ENCODE measurements at places on chromosomes 13 and 19.

- DNase-seq = no peak
Measured at GRCh38 chr13:113607889-113608635, 23.5 kb downstream of the TFDP1 start.

DNA sequence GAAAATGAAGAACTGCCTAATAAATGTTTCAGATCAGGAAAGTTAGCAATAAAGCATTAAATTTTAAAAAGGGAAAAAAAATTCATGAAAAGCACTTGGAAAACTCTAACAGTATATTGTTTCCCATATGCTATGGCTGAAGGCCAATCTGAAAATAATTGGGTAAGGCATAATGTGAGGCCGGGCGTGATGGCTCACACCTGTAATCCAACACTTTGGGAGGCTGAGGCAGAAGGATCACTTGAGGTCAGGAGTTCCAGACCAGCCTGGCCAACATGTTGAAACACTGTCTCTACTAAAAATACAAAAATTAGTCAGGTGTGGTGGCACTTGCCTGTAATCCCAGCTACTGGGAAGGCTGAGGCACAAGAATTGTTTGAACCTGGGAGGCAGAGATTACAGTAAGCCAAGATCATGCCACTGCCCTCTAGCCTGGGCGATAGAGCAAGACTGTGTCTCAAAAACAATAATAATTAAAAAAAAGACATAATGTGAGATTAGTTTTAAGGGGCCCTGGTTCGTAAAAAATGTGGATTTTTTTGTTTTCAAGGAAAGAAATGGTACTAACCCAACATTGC lies 15.2 kb downstream of the INTS6 start:
- DNase-seq = no peak

GRCh38 chr19:45667620-45668341 lies at the start of gene GIPR:
Gene GIPR, plus strand, starts transcription at chr19:45668221. Its CDS starts 1,300 bp downstream, at chr19:45669521.
- DNase-seq = peak; percentile 27

GRCh38 chr13:23687614-23688013 lies 117.4 kb downstream of the TNFRSF19 start:
- no peak for DNase-seq

GRCh38 chr19:16319481-16319880 lies 5.1 kb upstream of the KLF2 start:
- DNase-seq = no peak

DNA sequence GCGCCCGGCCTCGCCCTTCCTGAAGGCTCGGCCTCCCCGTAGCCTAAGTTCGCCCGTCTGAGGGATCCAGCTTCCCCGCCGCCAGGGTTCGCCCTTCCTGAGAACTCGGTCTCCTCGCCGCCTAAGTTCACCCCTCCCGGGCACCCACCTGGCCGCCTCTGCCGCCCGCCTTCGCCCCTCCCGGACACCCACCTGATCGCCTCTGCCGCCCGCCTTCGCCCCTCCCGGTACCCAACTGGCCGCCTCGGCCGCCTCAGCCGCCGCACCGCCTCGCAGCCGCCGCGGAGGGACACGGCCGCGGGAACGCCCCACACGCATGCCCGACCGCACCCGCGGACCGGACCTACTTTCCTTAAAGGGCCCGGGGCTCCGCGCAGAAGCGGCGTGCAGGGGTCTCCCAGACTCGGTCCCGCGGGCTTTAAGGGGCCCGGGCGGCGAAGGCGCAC lies at the start of gene MOB3A:
MOB3A (minus strand) TSS at position 293 of the 446 bp plus-strand sequence. CDS start 17,766 bp downstream, outside the sequence.
- DNase-seq = peak; percentile 81

GRCh38 chr13:113806104-113806471 lies 47.1 kb downstream of the TMEM255B start:
- DNase-seq = no peak

- no peak for DNase-seq
Measured at GRCh38 chr13:99963816-99964339, 7.7 kb downstream of the ZIC5 start.

- DNase-seq = no peak
Measured at GRCh38 chr19:36252047-36252446, 37.1 kb downstream of the ZNF146 start.

DNA sequence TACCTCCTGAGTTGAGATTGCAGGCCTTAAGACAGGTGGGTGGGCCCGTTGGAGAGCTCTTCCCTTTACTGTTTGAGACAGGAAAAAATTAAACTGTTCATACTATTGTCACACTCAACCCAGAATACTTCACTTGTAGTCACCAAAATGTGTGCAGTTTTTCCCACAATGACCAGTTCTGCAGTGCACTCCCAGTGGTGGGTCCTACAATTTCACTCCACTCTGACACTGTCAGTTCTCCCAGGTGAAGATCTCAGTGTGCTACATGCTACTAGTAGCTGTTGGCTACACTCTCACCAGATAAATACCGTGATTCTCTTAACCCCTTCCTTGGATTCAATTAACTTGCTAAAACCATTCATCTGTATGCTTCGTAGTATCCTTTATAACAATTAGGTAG lies 2.9 kb downstream of the ZNF665 start:
- no peak for DNase-seq

- no peak for DNase-seq
Measured at GRCh38 chr19:38360839-38361631, 13.3 kb upstream of the PSMD8 start.

DNA sequence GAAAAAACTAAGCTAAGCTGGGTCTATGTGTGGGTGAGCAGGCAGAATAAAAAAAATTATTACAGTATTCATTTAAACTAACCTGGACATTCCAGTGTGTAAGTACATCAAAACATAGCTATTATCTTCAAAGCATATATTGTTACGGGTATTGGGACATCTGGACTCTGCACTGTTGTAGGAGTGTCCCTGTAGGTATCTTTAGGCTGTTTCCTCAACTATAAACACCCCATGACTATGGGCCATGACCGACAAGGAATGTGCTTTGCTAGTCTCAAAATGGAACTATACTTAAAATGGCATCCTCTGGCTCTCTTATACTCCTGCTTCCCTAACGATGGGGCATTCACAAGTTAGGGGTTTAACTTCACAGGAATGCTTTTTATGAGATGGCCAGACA lies 3.4 kb downstream of the SCGB2B2 start:
- no peak for DNase-seq

DNA sequence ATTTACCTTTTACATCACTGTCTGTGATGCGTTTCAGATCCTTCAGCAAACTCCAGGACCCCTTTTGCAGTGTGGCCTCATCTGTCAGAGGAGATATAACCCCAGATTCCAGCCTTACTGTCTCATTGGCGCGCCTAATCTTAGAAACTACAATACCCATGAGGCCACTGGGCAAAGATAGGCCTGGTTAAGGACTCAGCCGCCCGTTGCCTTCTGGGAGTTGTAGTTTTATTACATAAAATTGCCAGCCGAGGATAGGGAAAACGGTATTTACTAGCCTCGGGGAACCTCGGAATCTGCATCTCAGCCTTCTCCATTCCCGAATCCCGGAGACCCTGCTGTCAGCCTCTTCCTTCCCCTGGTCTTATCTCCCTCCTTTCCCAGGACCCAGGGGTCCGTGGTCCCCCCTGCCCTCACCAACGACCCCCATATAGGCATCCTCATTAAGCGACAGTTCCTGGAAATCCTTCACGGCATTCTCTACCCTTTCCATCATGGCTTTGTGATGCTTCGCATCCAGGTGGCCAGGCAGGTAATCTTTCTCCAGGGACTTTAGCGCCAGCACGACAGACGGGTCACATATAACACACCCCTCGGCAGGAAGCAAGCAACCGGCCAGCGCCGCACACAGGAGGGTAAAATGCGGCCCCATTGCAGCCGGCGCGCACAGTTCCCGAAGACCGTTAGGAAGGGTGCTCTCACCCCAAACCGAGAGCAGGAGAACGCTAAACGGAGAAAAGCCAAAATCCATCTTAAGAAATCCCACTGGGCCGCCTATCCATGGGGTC lies 1.3 kb downstream of the IZUMO1 start:
- peak; percentile 6 for DNase-seq

DNA sequence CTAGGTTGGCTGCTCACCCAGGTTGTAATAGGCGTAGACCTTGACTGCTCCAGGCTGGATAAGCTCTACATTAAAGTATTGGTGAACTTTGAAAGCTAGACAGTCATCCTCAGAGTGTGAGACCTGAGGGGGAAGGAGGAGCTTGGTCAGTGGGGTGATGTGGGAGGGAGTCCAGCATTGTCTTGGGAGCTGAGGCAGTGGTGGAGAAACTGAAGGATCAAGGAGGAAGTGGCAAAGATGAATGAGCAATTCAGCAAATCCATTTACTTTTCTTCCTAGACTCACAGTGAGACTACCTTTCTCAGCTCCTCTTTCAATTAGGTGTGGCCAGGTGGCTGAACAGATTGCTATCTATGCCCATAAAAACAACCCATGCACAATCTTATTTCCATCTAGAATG lies 10.2 kb upstream of the TNFSF14 start:
- DNase-seq = no peak

- DNase-seq = no peak
Measured at GRCh38 chr19:38194061-38194701, 29.8 kb downstream of the DPF1 start.

GRCh38 chr13:113452466-113452865 lies 822 bp downstream of the ADPRHL1 start:
- DNase-seq = no peak

- no peak for DNase-seq
Measured at GRCh38 chr13:67355812-67356476, 125.8 kb upstream of the PCDH9 start.

DNA sequence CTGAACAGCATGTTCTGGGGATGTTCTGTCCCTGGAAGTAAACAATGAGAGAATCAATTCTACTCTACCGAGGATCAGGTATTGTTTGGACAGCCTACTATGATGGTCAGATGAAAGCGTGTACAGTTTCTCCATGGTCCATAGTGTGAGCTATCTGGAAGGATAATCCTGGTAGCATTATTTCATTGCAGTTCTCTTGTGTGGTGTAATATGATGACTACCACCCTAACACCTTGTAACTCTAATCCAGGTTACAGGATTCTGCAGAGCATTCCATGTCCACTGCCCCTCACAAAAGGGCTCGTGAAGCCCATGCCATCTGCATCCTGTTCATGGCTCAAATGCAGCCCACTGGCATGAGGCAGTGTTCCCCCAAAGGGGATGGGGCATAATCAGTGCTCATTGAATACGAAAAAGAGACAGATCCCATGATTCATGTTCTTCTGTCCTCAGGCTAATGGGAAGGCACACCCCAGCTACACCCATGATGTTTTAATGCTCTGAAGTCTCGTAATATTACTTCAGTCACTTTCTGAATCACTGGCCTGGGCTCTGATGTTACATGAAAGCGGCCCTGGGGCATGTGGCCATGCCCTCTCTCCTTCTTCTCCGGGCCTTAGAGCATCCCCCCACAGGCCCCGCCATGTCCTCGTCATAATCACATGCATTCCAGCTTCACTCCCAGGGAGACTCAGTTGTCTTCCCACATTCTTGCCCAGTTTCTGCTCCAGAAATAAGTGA lies 68.4 kb downstream of the HSPH1 start:
- no peak for DNase-seq

DNA sequence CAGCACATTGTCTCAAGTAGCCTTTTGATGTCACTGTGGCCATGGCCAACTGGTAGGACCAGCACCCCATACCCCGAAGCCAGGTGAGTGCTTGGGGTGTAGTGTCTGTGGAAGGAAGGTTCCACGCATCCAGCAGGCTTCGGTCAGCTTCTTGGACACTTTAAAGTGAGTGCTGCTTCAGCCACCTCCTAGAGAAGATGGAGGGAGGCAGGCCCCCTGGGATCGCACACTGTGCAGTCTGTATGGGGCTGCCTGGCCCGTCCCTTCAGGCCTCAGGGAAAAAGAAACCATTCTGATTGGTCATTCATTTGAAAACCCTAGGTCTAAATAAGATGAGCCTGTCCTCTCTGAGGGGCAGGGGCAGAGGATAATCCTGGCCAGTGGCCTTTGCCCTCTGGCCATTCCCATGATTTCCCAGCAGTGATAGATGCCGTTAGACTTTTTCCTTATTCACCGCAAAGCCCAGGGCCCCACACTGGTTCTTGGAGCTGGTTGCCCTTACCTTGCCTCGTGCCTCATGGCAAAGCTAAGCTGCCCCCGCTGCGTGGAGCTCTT lies 30.7 kb downstream of the GATAD2A start:
- no peak for DNase-seq

GRCh38 chr13:25457566-25457965 lies 85.8 kb downstream of the ATP8A2 start:
- no peak for DNase-seq

DNA sequence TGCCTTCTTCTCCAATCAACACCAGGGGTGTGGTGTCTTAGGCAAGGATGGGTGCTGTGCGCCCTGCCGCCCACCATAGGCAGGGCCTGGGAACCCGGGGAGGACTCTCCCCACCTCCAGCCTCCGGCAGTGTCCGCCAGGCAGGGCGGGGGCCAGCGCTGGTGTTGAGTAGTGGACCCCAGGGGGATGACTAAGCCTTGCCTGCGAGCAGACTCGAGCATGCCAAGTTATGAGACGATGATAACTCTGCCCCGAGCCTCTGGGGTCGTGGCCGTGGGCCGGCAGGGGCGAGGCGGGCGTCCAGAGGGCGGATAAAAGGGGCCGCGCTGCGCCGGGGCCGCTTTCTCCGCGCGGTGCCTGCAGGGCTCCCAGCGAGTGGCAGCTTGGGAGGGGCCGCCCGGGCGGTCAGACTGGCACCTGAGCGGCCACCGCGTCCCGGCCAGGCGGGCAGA lies at the start of gene MEDAG:
MEDAG (plus strand) TSS at position 340 of the 452 bp plus-strand sequence. CDS start 245 bp downstream, outside the sequence.
- no peak for DNase-seq

- no peak for DNase-seq
Measured at GRCh38 chr13:82976499-82976898, 905.8 kb downstream of the SLITRK1 start.

DNA sequence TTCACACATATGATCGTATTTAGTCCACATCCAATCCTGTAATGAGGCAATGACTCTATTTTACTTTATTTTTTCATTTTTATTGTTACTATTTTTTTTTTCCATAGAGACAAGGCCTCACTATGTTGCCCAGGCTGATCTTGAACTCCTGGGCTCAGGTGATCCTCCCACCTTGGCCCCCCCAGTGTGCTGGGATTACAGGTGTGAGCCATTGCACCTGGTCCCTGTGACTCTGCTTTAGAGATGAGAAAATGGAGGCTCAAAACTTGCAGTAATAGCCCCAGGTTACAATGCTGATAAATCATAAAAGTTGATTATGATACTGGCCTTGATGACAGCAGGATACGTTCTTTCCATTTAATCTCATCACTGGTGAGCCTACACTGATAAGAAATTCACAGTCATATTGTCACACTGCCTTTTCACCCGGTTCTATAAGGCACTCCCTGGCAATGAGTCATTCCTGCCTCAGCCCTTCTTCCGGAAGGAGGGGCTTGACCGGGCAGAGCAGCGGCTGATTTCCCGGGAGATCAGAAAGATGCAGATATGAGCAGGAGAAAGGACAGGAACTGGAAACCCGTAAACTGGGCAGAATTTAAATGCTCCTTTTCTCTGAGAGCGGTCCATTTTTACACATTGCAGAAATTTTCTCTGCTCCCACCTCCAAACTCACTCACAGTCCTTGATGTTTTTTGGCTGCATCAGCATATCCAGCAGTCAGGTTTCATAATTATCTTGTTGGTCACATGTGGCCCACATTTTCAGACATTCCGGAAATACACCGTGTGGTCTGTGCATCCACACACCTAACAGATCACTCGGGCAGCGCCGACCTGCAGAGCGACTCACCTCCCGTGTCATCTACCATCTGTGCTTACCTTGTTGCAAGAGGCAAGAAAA lies 616.4 kb downstream of the EFNB2 start:
- no peak for DNase-seq

GRCh38 chr13:54241719-54242118 lies 1213.1 kb downstream of the OLFM4 start:
- DNase-seq = no peak
